ENCODE measurements at places on chromosomes 6 and 20. TPM values are rescaled to one million over a fixed set of nuclear protein-coding genes. Genes with fewer than 3 reads are reported as not detected.

The SLC35F1 gene
- not detected for polyA plus RNA-seq

DNA sequence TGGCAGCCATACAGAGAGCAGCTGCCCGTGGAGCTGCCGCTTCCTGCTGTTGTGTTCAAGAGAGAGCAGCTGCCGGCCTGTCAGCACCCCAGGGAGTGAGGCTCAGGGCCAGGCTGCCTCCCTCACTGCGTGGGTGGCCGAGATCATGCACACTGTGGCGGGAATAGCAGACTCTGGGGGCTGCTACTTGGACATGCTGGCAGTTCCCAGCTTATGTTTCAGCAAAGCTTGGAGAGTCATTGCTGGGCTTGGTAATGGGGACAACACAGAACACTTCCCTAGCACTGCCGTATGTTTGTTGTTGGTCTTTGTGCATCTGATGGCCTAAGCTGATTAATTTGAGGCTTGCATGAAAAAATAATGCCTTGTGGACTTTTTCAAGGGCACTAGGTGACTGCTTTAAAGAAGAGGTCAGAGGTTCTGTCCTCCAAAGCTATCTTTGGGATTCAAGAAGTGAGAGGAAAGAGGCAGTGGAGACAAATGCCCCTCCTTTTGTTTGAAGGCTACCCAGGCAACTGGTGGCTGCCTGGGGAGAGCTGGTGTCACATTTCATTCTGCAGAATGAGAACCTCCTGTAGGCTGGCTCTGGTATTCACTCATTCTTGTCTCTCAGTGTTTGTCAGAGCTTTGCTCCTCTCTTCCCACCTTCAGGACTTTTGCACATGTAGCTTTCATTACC, 18.8 kb downstream of the MRAP2 start:
- no peak for DNase-seq

The PNLDC1 gene
- 0.23 TPM for polyA plus RNA-seq

DNA sequence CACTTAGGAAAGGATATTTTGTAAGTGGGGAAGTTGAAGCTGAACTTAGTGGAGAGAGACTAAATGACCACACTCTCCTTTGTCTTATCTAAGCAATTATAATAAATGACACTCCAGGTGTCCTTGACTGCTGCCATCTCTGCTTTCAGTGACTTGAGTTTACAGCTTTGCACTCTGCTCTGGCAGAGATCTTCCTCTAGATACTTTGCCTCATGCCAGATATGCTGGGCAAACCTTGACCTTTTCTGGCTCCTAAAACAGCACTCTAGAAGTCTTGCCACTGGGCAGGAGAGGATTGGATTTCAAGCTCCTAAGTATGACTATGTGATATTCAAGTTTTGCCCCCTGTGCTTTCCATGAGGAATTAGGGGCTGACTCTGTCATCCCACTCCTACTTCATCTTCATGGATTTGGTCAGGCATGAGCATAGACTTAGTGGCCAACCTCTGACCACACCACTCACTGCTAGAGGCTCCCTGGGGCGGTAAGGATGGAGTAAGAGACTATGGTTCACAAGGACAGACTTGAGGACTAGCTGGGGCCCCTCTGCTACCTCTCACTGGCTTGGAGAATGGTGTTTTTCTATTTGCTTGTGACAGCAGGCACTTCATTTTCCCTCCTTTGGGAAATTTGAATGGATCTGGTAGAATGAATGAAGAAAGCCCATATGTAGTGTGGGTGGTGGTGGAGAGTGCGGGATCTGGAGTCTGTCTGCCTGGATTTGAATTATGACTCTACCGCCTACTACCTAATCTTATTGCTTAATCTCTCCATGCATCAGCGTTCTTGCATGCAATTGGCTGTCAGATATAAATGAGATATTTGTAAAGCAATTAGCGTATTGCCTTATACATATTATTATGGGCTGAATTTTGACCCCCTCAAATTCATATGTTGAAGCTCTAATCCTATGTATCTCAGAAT, 191.4 kb downstream of the REV3L start:
- no peak for DNase-seq
